ENCODE measurements at places on chromosomes 5 and 9.

- no peak for DNase-seq
Measured at GRCh38 chr9:126436545-126437267, 110.1 kb downstream of the MVB12B start.

GRCh38 chr9:32501868-32502267 lies 24.1 kb downstream of the RIGI start:
- DNase-seq: no peak

DNA sequence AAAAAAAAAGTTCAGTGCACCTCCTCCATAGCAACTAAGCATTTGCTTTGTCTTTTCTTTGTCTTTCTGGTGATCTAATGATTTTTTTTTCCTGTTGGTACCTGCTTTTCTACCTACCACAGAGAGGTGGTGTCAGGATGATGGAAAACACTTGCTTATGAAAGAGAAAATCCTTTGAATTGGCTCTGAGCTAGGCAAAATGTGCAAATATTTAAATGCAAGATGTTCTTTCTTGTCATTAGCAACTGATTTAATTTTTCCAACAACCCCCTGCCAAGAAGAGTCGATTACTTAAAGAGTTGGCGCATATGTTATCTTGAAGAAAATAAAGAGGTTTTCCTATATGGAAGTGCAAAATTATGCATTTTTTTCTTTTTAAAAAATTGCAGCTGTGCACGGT lies 37.7 kb downstream of the TNC start:
- no peak for DNase-seq

DNA sequence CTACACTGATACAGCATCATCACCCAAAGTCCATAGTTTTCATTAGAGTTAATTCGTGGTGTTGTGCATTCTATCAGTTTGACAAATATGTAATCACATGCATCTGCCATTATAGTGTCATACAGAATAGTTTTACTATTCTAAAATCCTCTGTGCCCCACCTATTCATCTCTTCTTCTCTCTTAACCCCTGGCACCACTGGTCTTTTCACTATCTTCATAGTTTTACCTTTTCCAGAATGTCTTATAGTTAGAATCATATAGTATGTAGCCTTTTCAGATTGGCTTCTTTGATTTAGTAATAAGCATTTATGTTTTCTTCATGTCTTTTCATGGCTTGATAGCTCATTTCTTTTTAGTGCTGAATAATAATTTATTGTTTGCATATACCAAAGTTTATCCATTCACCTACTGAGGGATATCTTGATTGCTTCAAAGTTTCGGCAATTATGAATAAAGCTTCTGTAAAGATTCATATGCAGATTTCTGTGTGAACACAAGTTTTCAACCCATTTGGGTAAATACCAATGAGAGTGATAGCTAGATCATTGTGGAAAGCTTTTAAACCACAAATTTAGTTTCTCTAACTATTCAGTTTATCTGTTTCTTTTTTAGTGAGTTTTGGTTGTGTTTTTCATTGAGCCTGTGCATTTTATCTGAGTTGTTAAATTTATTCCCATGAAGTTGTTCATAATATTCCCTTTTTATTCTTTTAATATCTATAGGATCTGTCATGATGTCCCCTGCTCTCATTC lies 84.9 kb downstream of the RALGPS1 start:
- no peak for DNase-seq

DNA sequence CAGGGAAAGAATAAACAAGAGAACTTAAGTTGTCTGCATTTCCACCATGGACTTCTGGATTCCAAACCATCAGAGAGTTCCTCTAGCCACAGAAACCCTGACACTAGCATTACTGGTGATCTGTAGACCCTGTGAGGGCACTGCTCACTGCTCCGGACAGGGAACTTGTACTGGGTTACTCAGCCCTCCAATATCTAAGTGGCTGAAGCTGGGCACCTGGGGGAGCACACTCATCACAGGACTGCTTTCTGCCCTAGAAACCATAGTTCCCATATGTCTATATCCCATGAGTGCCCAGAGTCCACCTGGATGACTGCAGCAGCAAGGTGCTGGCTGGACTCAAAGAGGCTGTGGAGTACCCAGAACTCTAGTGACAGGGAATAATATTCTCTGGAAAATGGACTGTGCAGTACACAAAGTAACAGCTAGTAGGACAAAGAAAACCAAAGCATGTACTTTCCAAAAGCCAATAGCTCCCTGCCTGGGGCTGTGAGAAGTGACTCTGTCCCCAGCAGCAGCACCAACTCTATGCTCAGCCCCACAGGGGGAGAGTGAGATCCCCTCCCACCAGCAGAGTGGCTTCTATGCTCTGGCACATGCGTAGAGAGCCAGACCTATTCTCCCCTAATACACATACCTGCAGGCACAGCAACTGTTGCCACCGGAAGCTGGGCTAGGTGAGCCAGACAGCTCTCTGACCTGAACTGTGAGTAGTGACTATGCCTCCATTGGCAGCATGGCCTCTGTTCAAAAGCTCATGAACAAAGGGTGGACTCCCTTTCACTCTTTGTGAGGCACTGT lies 472.9 kb upstream of the FTMT start:
- DNase-seq: no peak

DNA sequence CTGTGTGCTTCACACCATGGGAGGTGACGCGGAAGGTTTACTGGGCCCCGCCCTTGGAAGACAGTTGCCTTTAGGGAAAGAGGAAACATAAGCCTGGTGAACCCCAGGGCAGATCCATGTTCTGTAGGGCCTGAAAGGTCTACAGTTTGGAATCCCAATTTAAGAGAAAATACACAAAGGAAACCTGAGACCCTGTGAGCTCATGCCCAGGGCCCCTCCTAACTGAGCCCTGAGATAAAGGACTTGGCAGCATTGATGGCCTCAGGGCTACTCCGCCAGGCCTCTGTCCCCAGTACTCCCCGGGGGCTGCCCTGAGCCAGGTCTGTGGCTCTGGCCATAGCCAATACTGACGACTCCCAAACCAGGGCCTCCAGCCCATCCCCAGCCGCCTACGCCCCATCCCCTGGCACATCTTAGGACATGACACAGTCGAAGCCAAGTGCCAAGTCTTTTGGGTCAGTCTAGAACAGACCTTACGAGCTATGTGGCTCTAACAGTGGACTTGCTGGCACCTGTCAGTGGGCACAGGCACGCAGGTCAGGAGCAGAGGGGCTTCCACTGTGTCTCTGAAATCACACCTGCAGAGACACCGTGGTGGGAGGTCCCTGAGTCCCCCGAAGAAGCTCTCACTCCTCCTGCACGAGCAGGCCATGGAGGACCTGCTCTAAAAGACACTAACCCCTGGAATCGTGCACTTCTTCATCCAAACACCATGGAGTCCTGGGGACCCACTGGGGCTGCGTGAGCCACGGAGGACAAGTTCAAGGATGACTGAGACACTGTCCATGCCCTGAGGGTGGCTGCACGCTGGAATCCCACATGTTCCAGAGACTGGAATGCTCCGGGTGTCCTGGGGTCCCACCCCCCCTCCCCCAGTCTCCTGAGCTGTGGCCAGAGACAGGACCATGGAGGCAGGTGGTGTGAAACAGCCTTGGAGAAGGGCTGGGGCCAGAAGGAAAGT lies 40.3 kb upstream of the BARHL1 start:
- no peak for DNase-seq

DNA sequence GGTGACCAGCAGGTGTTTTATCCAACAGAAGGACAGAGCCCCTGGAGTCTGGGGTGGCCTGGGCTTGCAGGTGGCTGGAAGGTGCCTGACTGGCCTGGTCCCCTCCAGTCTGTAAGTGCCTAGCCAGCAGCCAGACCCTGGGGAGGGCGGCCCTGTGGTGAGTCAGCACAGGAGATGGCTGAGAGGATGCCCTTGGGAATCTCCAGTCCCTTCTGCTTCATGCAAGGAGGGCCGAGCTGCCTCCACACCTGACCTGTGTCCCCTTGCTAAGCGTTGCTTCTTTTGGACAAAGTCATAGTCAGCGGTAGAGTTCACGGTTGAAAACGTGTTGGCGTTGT lies 20.2 kb downstream of the OBP2B start:
- no peak for DNase-seq

DNA sequence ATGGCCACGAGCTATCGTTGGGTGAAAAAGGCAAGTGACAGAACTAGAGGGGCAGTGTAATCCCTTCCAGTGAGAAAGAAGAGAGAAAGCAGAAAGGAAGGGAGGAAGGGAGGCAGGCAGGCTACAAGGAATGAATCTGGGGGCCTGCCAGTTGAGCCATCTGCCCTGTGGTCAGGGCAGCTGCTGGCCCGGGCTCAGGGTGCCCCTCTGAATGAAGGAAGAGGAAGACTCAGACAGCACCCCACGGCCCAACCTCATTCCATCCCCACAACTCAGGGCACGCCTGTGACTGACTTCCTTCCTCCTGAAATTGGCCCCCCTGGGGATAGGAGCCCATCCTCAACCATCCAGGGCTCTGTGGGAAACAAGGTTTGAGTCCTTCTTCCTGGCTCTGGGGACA lies 20.3 kb upstream of the FLT4 start:
- no peak for DNase-seq

GRCh38 chr9:104776797-104777196 lies 12.9 kb downstream of the NIPSNAP3B start:
- DNase-seq: no peak

GRCh38 chr9:124342776-124343485 lies 72.3 kb downstream of the PSMB7 start:
- no peak for DNase-seq

DNA sequence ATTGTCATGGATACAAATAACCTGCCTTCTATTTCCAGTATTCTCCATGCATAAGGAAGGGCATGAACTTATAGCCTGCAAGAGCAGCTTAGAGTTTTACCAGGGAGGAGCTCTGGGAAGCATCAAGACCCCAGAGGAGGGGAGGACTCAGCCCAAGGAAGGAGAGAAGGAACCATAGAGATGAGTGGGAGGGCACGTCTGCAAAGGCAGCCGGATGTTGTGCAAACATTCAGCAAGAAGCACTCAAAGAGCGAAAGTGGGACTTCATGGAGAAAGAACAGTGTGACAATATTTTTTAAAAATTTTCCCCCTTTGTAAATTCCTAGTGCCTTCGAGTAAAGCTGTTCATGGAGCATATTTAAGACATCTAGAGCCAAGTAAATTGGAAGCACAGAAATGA lies 270.1 kb upstream of the PTGER4 start:
- no peak for DNase-seq

DNA sequence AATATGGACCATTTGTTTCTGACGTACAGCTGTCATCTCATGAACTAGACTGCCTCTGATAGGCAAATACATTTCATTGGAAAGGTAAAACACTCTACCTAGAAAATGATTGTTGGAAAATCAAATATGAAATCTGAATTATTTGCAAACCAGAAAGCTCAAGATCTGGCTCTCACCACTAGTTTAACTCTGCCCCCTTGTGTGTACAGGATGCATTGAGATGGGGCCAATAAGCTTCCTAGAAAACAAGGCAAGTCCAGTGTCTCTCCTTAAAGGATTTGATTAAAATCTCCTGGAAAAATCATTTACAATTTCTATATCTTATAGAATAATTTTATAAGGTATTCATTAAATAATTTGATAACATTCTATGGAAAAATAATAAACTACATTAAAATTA lies 311.9 kb upstream of the ANKH start:
- DNase-seq: no peak

DNA sequence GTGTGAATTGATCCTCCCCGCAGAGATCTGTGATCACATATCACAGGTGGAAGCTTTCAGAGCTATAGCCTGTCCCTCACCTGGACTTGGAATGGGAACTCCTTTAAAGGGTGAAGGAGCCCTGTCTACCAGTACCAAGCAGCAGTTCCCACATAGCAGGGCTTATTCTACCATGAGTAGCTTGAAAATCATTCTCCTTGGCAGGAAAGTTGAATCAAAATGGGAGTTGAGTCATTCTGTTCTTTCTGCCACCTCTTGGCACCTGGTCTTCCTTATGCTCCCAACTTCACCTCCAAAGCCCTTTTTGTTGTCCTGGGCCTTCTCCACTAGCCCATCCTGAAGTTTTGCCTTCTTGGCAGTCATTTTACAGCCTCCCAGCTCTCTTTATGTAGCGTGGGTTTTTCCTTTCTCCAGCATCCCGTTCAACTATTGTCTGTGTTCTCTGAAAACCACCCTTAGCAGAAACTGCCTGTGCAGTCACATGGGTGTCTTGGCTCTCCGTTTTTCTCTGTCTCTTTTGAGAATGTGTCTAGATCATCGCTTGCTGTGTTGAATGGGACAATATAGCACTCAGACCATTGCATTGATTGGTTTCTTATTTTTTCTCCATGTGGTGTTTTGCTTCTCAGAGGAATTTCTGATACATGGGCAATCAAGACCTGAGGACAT lies 222.2 kb downstream of the AOPEP start:
- no peak for DNase-seq

DNA sequence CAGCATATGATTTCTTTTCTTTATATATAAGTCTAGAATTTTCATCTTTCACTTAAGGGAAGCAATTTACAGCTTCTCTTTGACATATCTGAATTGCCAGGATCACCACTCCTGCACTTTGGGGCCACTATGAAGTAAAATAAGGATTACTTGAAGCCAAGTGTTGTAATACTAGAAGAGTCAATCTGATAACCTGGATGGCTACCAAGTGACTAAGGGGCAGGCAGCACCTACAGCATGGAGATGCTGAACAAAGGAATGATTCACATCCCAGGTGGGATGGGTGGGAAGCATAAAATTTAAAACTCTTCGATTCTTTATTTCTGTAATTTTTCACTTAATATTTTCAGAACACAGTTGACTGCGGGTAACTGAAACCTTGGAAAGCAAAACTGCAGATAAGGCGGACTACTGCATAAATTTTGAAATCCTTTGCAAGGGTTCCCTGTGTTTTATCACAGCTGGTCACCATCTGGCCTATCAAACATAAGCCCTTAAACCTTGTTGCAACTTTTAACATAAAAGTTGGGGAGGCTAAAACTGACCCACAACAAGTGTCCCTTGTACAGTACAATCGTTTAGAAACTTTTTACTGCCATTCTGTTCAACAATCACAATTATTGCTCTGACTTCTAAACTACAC lies 31.2 kb downstream of the NR3C1 start:
- DNase-seq: no peak

GRCh38 chr9:121662891-121663580 lies 11.6 kb downstream of the DAB2IP start:
- DNase-seq: no peak

- DNase-seq: no peak
Measured at GRCh38 chr9:89865357-89865756, 260.5 kb downstream of the GADD45G start.

DNA sequence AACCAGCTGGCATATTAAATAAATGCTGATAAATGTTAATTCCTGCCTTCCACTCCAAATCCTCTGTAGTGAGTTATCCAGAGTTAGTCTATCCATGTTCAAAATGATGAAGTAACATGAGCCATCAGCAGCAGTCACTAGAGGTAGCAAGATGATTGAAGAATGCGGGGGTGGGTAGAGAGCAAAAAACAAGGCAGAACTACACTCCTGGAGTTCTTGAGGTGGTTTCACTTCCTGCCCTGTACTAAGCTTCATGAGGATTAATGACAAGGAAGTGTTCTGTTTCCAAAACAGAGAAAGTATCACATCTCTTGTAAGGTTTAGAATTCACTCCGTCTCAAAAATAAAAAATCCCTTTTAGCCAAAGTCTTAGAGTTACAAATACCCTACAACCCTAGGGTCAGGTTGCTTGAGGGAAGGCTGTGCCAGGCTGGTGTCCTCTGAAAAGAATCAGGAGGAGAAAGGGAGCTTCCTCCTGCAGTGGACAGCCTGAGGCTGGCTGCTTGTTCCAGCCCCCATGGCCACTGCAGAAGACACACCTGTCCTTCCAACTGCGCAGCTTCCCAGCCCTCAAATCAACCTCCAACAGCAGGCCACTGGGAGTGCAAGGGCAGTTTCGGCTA lies 180.2 kb downstream of the DENND1A start:
- DNase-seq: no peak
